ENCODE measurements at places on chromosomes 2 and 18.

DNA sequence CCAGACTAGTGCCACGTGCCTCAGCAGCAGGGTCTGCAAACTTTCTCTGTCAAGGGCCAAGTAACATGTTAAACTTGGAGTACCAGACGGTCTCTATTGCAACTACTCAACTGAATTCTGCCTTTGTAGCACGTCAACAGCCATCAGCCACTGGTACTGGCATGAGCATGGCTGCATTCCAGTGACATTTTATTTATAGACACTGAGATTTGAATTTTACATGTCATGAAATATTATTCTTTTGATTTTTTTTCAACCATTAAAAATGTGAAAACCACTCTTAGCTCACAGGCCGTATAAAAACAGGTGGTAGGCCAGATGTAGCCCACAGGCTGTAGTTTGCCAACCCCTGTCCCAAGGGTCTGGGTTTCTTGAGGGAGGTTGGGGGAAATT, 199.7 kb downstream of the TPGS2 start:
- no peak for DNase-seq

- no peak for DNase-seq
Observed at GRCh38 chr18:67608191-67608590, 91.7 kb upstream of the DSEL start.

- DNase-seq = no peak
Observed at GRCh38 chr2:220270481-220271070, 643.1 kb downstream of the SLC4A3 start.

GRCh38 chr18:59907660-59908059, 7.9 kb downstream of the PMAIP1 start:
- no peak for DNase-seq

DNA sequence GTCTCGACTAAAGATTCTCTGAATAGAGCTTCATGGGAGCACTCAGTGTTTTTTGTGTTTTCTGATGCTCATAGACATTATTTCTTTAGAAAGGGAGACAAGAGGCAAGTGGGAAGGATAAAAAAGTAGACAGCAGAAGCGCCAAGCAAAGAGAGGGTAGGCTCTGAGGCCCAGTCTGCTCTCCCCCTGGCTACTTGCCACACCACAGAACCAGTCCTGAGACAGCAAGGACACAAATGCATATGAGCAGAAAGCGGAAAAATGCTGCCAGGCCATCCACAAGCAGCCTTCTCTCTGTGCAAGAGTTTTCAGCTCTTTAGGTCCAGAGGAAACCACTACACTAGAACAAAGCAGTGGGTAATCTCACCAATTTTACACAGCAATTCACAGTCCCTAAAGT, 285.4 kb downstream of the ZNF521 start:
- DNase-seq = no peak

Measured in NCI-H2227 treated with DMSO at 0.1 percent for 48 hours (cell line).